ENCODE measurements at places on chromosomes 6 and 20.

GRCh38 chr6:150622941-150623874, 23.5 kb downstream of the PLEKHG1 start:
- DNase-seq: no peak

- no peak for DNase-seq
These were observed 26.4 kb upstream of the MROH8 start for GRCh38 chr20:37205794-37206193.

DNA sequence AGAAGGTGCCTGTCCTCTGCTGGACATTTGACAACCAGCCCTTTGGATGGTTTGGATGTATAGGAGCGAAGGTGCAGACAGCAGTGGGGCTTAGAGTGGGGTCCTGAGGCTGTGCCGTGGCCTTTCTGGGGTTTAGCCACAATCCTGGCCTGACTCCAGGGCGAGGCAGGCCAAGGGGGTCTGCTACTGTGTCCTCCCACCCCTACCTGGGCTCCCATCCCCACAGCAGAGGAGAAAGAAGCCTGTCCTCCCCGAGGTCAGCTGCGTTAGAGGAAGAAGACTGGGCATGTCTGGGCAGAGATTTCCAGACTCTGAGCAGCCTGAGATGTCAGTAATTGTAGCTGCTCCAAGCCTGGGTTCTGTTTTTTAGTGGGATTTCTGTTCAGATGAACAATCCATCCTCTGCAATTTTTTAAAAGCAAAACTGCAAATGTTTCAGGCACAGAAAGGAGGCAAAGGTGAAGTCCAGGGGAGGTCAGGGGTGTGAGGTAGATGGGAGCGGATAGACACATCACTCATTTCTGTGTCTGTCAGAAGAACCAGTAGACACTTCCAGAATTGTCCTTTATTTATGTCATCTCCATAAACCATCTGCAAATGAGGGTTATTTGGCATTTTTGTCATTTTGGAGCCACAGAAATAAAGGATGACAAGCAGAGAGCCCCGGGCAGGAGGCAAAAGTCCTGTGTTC, 1.3 kb upstream of the CDKN1A start:
- DNase-seq: peak; percentile 19

- DNase-seq: no peak
These were observed 150.4 kb downstream of the ZDHHC14 start for GRCh38 chr6:157531169-157531985.

- no peak for DNase-seq
These were observed 94.7 kb upstream of the SNX9 start for GRCh38 chr6:157728183-157728881.

GRCh38 chr6:33716890-33717632, 5.6 kb upstream of the UQCC2 start:
- DNase-seq: no peak

- no peak for DNase-seq
These were observed 1.1 kb upstream of the HLA-C start for GRCh38 chr6:31272836-31273626.

- peak; percentile 45 for DNase-seq
These were observed 572 bp downstream of the SLC2A4RG start for GRCh38 chr20:63740070-63740626.

DNA sequence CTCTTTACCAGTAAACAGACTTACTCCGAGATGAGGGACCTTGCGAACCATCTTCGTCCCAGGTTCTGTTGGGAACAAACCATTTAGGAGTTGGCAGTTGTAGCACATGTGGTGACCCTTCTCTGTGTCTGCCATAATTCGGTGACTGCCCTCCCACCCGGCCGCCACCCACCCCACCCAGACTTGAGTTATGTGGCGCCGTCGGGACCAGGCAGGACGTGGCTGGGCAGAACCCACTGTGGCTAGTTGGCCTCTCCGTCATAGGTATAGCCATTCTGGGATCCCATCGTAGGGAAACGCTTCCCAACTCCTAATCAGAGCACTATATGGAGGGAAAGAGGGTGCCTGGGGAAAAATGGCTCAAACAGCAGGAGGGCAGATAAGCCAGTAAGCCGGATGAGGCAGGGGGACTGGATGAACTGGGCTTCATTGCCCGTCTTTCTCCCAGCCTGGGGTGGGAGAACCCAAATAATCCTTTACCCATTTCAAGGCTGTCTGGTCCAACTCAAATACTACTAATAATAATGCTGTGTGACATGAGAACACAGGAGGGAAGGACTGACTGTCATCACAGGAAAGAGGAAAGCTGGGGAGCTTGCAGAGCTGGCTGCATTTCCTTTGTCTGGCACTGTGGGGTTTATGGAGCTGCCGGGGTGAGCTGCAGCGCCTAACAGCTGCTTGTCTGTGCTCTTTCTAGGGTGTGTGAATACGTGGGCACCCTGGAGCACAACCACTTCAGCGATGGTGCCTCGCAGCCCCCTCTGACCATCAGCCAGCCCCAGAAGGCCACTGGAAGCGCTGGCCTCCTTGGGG, 73.0 kb upstream of the PBOV1 start:
- no peak for DNase-seq

GRCh38 chr20:47071646-47072185, 177.1 kb downstream of the EYA2 start:
- no peak for DNase-seq

GRCh38 chr6:160737934-160738333, 35.9 kb downstream of the PLG start:
- DNase-seq: no peak

- DNase-seq: no peak
These were observed 112.6 kb downstream of the TMEM170B start for GRCh38 chr6:11650025-11650696.

DNA sequence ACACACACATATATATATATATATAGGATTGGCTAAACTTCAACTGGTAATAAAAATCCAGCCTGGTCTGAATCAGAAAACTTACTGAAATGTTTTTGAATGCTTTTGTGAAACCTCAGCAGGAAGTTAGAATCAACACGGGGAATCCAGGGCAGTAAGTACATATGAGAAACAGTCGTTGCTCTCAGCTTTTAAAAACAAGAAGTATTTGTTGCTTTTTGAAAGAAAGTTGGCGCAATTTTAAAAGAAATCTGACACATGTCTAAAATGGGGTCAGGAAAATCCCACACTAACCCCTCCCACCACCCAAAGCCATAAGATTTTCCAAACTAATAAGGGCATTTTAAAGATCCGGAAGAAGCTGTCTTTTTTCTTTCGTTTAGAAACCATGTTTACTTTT, 11.5 kb upstream of the CCDC170 start:
- DNase-seq: no peak

DNA sequence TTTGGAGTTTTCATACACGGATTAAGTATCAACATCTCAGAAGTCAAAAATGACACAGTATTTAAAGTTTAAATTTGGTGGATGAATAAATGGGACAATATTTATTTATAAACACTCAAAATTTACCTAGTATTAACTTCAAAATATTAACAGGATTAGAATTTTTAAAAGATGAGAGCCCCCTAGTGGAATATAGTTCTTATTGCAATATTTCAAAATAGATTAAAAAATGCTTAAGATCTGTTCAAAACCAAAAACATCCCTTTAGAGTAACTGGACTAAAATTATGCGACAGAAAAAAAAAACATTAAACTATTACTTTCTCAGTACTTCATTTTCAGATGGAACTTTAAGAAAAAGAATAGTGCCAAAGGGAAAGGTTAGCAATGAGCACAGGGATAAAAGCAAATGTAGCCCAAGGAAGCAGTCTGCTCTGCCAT, 56.6 kb downstream of the SNX14 start:
- no peak for DNase-seq

GRCh38 chr20:1320902-1321653, 7.9 kb downstream of the SDCBP2 start:
- DNase-seq: no peak

DNA sequence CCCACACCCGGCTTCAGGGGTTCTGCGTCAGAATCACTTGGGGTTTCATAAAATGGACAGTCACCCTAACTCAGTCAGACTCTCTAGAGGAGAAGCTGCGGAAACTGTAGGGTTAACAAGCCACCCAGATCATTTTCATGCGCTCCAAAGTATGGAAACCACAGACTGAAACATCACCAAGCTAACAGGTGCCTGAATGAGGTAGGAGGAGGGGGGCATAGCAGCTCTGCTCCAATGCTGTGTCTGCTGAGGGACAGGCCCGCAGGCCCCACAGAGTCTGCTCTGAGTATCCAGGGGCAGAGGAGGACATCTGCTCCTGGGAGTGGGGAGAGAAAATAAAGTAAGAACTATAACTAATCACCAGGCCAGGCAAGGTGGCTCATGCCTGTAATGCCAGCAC, 97.1 kb upstream of the AKAP12 start:
- no peak for DNase-seq

- no peak for DNase-seq
These were observed 14.3 kb upstream of the ID1 start for GRCh38 chr20:31590717-31591225.

- DNase-seq: no peak
These were observed 150.1 kb downstream of the GMPR start for GRCh38 chr6:16388488-16388887.

- no peak for DNase-seq
These were observed 62.4 kb upstream of the GMDS start for GRCh38 chr6:2307799-2308198.

DNA sequence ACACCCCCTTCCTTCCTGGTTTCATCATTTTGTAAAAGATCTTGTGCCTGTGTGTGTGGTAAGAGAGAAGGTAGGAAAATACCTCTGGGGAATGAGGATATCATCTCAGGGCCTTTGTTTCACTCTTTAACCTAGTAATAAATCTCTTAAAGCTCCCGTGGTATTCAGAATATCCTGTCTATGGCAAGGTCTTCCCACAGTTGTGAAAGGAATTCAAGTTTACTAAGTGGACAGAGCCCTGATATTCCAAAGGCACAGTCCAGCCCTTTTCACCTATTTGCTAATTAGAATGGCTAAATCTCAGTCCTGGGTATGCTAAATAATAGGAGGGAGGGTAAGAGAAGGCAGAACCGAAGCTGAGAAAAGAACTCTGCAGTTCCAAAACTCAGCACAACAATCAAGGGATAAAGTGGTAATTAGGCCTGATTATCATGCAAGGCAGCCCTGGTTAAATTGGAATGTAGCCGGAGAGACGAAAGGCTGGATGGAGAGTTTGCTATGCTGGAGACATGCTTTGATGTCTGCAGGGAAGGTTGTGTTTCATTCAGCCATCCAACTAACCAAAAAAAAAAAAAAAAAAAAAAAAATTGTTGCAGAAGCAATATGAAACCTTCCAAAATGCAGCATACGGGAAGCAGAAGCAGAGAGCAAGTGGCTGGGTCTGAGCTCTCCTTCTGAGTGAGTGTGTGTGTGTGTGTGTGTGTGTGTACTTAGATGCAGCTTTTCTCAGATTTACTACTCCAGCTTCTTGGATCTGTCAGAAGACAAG, 28.5 kb upstream of the PIM1 start:
- DNase-seq: no peak

GRCh38 chr6:40627316-40627715, 40.2 kb upstream of the LRFN2 start:
- no peak for DNase-seq

- DNase-seq: no peak
These were observed 21.3 kb upstream of the TBX18 start for GRCh38 chr6:84785671-84786070.

DNA sequence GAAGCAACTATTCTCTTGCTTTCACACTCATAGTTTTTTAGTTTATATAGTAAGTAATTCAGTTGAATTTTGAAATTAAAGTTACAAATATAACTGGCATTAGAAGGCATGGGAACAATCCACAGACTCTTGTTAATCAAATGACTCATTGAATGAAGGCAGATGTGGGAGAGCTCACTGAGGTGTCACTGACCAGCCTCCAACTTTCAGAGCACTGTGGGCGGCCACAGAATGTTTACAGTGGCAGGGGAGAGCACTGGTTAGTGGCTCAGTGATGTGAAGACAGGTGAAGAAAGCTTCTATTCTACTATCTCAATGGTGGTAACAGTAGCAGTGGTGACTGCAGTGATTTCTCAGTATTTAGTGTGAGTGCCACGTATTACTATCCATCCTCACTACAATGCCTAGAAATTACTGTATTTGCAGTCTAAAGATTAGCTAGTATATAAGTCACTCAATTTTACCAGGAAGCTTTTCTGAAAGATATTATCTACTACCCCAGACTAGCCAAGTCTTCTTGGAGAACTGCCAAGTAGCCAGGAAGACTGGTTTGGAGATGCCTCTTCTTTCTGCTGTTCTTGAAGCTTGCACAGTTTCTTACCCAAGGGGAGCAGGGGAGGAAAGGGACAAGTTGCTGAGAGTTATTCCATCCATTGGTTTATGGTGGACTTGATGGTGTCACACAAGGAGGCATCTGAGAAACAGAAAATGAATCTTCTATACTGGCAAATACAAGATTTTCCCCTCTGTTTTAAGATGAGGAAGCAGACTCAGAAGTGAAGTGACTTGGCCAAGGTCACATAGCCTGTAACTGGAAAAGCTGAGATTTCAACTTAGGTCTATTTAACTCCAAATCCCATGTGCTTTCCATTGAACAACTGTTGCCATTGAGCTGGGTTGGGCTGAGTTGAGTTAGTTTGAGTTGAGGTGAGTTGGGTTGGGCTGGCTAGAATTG, 231.2 kb downstream of the ANKRD60 start:
- DNase-seq: no peak

GRCh38 chr6:829656-830055, 136.7 kb upstream of the EXOC2 start:
- DNase-seq: no peak

- no peak for DNase-seq
These were observed 189.3 kb upstream of the ARG1 start for GRCh38 chr6:131383421-131384411.

GRCh38 chr6:159572439-159573110, 120.5 kb downstream of the SOD2 start:
- DNase-seq: no peak

- no peak for DNase-seq
These were observed 84.7 kb upstream of the MC3R start for GRCh38 chr20:56163806-56164205.

DNA sequence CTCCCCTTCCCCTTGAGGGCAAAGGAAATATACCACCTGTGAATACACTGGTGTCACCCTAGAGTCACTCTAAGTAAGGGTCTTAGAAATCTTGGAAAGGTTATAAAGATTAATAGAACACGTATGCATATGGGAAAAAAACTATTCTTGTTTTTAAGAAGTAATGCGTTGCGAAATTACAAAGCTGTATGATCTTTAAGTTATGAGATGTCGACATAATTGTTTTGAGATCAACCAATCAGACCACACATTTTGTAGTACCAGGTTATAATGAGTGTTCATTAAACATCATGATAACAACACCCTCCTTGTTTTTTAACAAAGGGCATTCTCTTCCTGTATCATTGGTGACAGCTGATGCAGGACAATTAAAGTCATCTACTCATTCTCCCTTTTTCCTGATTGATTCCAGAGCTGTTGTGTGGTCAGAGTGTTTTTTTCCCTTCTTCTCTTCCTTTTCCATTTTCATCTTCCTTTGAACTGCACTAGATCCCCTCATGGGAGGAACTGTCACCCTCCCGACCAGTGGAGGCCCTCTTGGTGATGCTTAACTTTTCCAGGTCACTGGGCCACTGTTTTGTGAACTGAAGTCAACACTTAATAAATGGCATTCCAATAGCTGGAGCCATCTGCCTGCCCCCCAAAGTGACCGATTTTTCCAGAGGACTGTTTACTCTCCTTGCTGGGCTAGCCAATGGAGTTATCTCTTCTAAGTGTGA, 37.0 kb downstream of the PRDM1 start:
- no peak for DNase-seq

- DNase-seq: no peak
These were observed 74.0 kb downstream of the PTPRA start for GRCh38 chr20:2946988-2947961.

GRCh38 chr6:95768539-95768938, 191.2 kb downstream of the MANEA start:
- no peak for DNase-seq

GRCh38 chr6:165010556-165011535, 298.6 kb downstream of the C6orf118 start:
- DNase-seq: no peak

- DNase-seq: no peak
These were observed 145.8 kb downstream of the MRPL14 start for GRCh38 chr6:43981363-43981990.
